Glutamatergic neuron (in vitro differentiated cells): ENCODE measurements at places on chromosomes 4 and X.
A peak's percentile ranks its signal among the peaks of the same experiment; 100 is the strongest.

GRCh38 chr4:134298313-134298712 is 96.7 kb upstream of the PABPC4L start:
- no peak for DNase-seq

DNA sequence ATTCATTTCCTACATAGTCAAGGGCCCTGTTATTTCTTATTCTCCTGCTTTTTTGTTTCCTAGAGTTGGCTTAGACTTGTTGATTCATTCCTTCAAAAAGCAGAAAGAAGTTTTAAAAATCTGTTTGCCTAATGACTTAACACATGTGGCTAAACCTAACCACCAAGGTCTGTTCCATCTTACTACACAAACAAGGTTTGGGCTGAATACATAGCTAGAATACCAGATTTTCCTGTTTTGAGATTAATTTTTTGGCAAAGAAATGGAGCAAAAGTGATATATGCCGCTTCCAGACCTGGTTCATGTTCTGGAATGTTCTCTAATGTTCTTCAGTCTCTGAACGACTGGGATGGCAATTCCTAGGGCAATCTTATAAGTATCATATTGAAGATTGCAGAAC is 7.4 kb upstream of the CAMK2D start:
- no peak for DNase-seq

- peak; percentile 23 for DNase-seq
These were observed 40.5 kb upstream of the OGT start for GRCh38 chrX:71492231-71493065.

- no peak for DNase-seq
These were observed 507.8 kb upstream of the INTU start for GRCh38 chr4:127124919-127125318.

DNA sequence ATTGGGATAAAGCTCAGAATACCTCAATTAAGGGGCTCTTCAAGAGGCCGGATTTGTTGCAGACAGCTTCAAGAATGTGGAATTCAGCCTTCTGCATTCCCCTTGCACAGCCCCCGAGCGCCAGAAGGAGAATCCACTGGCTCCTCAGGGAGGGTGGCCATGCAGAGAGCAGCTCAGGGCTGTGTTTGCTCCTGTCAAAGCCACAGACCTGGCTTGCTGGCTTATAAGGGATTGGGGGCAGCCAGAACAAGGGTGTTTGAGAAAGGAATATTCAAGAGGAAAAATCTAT is 36.8 kb downstream of the ING2 start:
- peak; percentile 44 for DNase-seq

DNA sequence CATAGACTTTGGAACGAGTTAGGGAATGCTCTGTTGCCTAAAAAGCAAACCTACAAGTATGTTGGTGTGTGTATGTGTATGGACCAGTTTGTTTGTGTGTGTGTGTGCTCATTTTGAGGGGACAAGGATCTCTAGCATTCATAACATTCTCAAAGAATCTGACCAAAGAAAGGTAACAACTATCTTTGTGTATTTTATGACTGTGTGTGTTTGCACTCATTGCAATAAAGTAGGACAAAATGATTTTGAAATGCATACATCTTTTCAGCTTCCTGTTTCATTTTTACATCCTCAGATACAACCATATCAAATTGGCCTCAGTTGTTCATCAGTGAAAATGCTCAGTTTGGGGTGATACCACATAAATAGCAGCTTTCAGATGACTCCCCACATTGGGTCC is 8.3 kb upstream of the XK start:
- no peak for DNase-seq

GRCh38 chr4:4875147-4875546 is 15.7 kb downstream of the MSX1 start:
- no peak for DNase-seq

GRCh38 chrX:93695981-93696380 is 22.0 kb downstream of the FAM133A start:
- no peak for DNase-seq

DNA sequence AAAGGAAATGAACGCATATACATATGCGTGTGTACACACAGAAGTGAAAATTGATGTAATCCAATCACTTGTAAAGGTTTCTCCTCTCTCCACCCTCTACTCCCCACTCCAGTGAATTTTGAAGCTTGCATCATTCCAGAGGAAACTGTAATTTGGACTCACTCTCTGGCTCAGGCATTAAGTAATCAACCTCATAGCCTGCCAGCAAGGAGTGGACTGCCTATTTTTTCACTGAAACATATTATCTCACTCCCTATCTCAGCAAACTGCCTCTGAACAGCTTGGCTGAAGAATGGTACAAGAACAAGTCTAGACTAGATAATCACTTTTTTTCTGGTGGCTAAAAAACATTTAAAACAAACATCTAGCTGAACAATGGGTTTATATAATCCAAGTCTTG is 124.2 kb downstream of the C4orf51 start:
- no peak for DNase-seq

DNA sequence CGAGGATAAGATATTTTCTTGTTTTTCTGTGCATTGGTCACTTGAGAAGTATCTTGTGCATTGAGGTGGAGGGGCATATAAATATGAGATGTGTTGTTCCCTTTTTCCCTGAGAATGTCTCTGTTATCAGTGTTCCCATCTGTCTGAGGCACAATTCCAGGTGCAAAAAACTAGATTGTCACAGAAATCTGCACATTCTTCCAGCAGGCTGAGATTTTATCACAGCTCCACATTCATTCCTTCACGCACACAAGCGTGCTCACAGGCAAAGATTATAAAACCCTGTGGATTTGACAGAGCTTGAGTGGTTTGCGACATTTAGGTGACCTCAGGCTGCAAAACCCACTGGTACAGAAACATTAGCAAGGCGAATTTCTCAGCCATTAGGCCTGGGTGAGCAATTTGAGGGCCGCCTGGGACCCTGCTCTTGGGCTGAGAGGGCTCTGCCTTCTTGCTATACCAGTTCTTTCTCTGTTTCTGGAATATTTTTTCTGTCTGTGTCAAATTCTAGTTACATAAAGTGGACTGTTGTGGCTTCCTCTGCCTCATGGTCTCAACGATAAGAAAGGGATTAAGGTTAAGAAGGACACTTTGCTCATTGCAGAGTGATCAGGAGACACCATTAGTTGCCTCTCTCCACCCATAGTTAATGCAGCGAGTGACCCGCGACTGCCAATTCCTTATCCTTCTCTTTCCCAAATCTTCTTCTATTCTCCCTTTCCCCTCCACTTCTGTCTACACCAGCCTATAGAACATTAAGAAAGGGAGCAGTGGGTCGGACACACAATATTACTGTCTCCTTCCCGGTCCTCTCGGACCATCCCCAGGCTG is 86.7 kb upstream of the C1QTNF7 start:
- DNase-seq, result no peak

GRCh38 chrX:44062840-44063239 is 89.7 kb upstream of the NDP start:
- no peak for DNase-seq

DNA sequence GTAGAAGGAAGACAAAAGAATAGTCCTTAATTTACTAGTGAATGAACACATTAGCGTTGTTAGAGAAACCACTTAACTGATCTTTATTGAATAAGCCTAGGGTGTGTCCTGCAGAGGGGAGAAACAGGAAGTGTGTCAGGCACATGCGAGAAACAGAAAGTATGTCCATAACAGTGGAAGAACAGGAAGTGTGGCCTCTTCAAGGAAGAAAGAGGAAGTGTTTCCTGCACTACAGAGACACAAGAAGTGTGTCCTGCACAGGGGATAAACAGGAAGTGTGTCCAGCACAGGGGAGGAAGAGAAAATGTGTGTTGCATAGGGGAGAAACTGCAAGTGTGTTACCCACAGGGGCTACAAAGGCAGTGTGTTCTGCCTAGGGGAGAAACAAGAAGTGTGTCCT is 539.6 kb upstream of the PRKX start:
- no peak for DNase-seq

GRCh38 chrX:102126863-102127262 is 1.4 kb downstream of the TCEAL2 start:
- no peak for DNase-seq

DNA sequence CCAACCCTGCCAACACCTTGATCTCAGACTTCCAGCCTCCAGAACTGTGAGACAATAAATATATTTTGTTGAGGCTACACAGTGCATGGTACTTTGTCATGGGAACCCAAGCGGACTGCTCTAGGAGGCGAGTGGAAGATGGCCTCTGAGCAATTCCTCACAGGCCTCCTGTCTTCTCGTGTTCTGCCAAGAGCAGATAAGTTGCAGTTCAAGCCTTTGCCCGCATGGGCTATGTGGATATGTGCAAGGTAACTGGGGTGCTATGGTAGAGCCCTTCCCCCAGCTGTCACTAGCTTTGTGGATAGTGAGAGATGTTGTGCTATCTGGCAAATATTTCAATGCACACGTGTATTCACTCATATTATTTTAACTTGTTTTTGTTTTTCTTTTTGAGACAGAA is 156.0 kb upstream of the BCOR start:
- DNase-seq, result no peak

- no peak for DNase-seq
These were observed 19.0 kb upstream of the GPC4 start for GRCh38 chrX:133434197-133434820.

GRCh38 chr4:856225-856901 is 30.4 kb upstream of the CPLX1 start:
- DNase-seq, result peak; percentile 65

DNA sequence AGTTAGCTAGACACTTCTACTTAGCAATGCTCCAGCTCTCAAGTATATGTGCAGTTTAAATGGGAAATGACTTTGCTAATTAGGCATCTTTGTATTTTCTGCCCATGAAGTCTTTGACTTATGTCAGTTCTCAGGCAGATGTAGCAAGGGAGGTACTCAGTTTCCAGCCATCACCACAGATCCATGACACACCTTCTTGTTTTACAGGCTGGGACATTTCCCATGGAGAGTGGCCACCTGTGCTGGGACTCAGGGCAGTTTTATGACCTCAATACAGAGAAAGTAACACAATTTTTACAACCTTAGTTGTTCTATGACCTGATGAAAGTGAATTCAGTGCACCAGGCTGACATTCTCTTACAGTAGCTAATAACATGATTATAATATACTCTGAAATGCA is 280.7 kb upstream of the GK2 start:
- no peak for DNase-seq

DNA sequence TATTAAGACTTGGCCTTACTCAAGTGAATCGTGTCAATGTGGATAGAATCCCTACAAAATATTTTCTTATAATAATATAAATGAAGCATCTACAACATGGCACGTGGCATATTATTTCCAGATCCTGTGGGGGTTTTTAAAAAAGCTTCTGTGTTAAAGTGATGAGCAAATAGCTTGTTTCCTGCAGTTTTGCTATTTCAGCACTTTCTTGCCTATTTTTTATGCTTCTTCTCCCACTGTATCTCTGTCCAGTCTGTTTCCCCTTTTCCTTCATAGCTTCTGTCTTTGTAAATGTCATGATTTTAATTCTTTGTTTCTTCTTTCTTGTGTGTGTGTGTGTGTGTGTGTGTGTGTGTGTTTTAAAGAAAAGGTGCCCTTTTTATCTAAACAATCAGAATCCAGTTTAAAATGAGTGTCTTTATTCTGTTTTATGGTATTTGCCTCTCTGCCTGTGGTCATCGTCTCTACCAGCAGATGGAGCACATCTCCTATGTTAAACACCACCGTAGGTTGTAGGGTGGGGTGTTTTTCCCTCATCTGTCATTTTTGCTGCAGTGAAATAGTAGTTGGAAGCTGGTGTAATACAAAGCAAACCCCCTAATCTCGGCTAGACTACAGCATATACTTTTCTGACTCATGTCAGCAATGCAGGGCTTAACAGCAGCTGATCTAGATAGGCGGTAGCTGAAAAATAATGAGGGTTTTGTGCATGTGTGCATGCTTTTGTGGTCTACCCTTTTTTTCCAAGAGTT is 33.1 kb downstream of the FTHL17 start:
- peak; percentile 47 for DNase-seq

DNA sequence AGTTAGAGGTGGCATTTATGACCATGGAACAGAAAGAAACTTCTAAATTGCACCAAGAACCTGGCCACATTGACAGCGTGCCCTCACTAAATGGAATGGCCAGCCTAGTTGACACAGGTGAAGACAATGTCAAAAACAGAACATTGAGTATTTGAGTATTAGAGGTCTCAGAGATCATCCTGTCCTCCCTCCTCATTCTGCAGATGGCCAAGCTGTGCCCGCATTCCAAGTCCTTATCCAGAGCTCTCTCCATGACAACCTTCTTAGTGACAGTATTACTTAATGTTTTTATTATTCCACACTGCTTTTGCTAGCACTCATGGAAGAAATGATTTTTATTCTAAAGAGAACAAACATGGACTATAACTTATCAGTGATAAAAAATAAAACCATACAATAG is 9.9 kb upstream of the CCDC110 start:
- no peak for DNase-seq

DNA sequence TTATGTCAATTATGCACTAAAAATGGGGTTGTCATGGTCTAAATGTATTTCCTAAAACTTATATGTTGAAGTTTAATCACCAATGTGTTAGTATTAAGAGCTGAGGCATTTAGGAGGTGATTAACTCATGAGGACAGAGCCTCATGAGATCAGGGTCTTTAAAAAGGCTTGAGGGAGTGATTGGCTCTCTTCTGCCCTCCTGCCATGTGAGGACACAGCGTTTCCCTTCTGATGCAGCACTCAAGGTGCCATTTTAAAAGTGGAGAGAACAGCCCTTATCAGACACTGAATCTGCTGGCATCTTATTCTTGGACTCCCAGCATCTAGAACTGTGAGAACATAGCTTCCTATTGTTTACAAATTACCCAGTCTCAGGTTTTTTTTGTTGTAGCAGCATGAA is 581.7 kb downstream of the KCNIP4 start:
- DNase-seq, result no peak

DNA sequence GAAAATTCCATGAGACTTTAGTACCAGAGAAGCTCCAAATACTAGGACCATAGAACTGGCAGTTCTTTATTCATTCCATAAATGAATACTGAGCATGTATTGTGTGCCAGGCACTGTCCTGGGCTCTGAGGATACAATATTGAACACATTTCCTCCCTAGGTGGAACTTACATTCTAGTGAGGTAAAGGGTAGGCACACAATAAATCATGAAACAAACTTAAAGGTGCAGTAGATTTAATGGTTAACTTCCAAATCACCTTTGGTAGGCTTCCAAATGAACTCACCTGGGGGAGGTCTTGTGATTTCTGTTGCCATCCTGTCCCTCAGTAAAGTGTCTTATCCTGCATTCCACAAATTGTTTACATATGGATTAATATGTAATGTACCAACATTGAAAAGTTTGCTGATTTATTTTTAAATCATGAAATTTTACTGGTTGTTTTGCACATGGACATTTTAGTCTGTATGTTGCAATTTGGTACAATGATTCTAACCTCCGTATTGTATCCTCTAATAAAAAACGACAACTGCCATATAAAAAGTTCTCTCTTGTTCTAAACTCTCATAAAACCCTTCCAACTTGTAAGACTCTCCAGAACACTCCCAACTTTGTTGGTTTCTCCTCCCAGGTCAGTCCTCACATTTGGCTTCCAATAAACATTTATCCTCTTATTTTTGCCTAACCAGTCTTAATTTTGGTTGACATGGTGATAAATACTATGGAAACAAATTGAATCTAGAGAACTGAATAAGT is 4.5 kb upstream of the MAGEA11 start:
- no peak for DNase-seq
